Glomerular endothelial cell (primary cell): ENCODE measurements at places on chromosomes 13 and 19. TPM values are rescaled to one million over a fixed set of nuclear protein-coding genes. Genes with fewer than 3 reads are reported as not detected.

DNA sequence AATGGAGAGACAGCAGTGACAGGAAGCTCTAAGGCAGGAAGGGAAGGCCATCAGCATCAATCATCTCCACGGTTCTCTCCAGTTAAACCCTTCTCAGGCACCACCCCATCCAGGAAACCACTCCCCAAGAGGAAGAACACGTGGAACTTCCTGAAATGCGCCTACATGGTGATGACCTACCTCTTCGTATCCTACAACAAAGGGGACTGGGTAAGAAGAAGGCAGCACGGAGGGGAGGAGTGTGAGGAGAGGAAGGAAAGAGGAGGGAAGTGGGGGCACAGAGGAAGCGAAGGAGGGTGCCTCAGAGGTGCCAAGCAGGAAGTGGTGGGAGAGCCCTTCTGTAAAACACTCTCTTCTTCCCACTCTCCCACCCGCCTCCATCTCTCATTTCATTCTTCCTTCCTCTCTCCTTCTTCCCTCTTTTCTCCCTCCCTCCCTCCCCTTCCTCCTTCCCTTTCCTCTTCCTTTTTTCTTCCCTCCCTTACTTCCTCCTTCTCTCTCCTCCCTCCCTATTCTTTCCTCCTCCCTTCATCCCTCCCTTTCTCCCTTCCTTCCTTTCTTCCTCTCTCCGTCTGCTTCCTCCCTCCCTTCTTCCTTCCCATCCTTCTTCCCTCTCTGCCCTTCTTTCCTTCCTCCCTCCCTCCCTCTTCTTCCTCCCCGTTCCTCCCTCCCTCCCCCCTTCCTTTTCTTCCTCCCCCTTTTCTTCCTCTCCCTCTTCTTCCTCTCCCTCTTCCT lies 12.6 kb downstream of the ZSCAN5A start:
- no peak for DNase-seq

DNA sequence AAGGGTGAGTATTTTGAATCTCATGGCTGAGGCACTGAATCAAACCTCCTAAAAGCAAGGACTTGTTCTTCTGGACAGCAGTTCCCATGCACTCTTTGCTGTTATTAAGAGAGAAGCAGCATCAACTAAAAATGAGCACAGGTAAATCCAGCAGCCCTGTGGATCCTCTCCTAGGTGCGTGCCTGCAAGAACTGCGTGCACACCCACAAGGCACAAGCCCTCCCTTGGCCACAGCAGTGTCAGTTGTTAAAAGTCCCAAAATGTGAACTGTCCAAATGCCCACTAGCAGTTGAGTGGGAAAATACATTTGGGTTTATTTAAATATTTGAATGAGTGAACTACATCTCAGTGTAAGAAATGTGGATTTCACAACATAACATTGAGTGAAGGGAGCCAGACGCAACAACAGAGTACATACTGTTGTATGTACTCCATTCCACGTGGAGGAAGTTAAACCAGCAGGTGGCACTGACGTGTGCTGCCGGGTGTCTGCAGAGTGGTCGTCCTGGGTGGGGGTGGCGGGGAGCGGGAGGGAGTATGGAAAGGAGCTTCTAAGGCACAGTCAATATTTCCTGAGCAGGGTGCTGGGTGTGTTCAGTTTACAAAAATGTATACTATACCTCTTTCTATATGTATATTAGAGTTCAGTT lies 266.4 kb downstream of the NALCN start:
- no peak for DNase-seq

DNA sequence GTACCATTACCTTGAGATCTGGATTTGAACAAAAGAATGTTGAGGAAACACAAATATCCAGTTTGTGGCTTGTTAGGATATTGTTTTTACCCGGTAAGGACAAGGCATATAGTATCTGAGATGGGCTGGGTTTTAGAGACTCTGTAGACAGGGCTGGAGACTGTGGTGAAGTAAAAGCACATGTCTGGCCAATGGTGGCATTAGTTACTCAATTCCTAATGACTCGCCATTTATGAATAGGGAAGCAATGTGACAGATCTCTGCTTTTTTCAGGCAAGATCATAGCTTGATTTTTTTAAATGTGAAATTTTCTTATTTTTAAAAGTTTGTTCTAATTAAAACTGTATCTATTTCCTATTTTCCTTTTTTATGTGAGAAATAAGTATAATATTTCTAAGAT lies 371.1 kb upstream of the SPRY2 start:
- no peak for DNase-seq

GRCh38 chr19:11673608-11674041 lies 65.1 kb downstream of the ZNF823 start:
- peak; percentile 42 for DNase-seq

DNA sequence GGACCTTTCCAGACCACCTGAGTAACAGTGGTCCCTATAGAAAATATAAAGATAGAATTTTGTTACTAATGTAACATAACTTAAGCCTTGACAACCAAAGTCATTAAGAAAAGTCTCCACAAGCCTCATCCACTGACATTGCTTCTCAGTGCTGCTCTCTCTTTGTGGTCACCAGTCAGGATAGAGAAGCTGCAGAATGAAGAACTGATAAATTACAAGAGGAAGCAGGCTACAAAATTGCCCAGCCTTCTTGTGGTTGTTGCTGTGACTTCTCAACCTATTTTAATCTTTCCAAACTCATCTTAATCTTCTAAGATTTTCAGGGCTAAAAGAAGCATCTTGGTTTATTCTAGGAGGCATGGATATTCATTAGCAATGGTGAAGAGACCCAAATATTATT lies 343.8 kb downstream of the MZT1 start:
- DNase-seq, result no peak

- DNase-seq, result no peak
Measured at GRCh38 chr13:99514801-99515200, 13.5 kb downstream of the TM9SF2 start.

Gene CDADC1
- total RNA-seq, result 1.6 and 5.7 TPM in 2 replicates
